Skin of body (tissue), 3 donors: ENCODE measurements at places on chromosomes 12 and 14. TPM values are rescaled to one million over a fixed set of nuclear protein-coding genes. Genes with fewer than 3 reads are reported as not detected.

Gene KCNC2
- total RNA-seq = 0.20 TPM

Gene TTC9
- 2.3 TPM for total RNA-seq

Gene KRT79
- 68.7 TPM for total RNA-seq

Gene HHIPL1
- 0.99 TPM for total RNA-seq

Gene LMNTD1
- total RNA-seq = 1.2 TPM

Gene SERPINA12
- total RNA-seq = 16.9 TPM

Gene NRIP2
- total RNA-seq = 0.79 TPM

Gene FAM186B
- total RNA-seq = 0.59 TPM

Gene LRTM2
- 0.20 TPM for total RNA-seq

Gene OR10A7
- not detected for total RNA-seq

Gene LMBR1L
- 39.7 TPM for total RNA-seq

Gene ASCL1
- not detected for total RNA-seq

Gene MYF5
- 3.5 TPM for total RNA-seq

Gene OR4E2
- total RNA-seq = not detected

Gene HSPB8
- total RNA-seq = 26.8 TPM

Gene DDX54
- total RNA-seq = 15.4 TPM

Gene PMCH
- total RNA-seq = not detected

Gene CMA1
- 0.69 TPM for total RNA-seq

Gene PKP2
- total RNA-seq = 11.5 TPM

Gene PIWIL1
- 0.10 TPM for total RNA-seq

Gene PLEKHG7
- total RNA-seq = not detected

Gene SLC22A17
- 13.1 TPM for total RNA-seq

Gene PTPRB
- total RNA-seq = 13.1 TPM

Gene TMEM263
- 79.9 TPM for total RNA-seq

Gene ACOT2
- total RNA-seq = 31.9 TPM

Gene TDG
- total RNA-seq = 33.8 TPM

Gene SLC2A13
- 14.0 TPM for total RNA-seq

Gene SLC17A8
- not detected for total RNA-seq

Gene NTN4
- total RNA-seq = 9.4 TPM
